ENCODE measurements at places on chromosomes 5 and 9.

DNA sequence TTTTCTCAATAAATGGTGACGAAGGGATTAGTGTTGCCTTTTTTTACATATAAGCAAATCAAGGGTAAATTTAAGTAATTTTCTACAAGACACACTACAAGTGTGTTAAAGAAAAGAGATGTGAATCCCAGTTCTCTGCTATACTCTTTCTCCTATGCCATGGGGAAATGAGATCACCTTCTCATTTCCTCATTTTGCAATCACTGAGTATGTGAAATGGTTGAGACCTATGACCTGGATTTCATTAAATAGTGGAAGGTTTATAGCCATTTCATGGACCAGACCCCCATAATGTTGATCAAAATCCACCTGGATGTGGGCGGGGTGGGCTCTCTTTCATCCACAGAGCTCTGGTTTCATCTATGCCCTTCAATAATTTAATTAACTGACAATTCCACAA is 66.9 kb upstream of the SLIT3 start:
- peak; percentile 64 for DNase-seq

DNA sequence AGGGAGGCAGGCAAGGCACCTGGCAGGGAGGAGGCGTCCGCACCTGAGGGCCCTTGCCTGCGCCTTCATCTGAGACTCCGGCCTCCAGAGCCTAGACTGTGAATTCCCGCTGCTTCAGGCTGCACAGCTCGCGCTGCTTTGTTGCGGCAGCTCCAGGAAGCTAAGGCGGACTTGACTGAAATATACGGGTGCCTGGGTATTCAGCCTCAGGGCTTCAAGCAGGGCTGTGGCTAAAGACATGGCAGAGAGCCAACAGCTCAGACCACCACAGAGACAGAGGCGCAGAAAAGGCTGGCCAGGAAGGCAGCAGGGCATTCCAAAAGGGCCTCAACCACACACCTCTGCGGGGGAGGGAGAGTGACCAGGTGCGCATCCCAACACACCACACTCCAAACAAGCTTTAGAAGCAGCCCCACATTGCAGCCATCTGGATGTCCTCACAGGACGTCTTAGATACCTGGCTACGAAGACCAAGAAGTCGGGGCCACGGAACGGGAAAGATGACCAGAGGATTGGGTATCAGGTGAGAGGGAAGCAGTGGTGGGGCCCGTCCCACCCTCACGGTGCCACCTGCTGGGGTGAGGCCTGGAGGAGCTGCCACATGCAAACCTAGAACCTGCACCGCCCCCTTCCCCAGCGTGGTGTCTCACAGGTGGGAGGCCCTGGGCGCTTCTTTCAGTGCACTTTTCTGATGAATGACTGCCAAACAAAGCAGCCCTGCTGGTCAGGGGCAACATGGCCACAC is 1.7 kb upstream of the DPH7 start:
- DNase-seq = no peak

DNA sequence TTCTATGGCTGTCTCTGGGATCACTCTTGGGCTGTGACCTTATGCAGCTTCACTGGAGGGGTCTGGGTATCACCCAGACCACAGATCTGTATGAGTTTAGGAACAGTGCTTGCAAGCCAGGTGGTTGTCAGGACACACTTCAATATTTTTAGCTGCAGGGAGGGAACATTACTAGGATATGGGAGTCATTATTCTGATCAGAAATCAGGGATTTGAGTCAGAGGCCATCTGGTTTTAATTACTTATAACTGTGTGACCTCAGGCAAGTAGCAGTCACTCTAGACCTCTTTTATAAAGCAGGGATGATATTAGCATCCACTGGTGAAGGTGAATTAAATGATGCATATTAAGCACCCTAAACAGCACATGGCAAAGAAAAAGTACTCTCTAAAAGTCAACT is 60.1 kb upstream of the NMUR2 start:
- DNase-seq = no peak

DNA sequence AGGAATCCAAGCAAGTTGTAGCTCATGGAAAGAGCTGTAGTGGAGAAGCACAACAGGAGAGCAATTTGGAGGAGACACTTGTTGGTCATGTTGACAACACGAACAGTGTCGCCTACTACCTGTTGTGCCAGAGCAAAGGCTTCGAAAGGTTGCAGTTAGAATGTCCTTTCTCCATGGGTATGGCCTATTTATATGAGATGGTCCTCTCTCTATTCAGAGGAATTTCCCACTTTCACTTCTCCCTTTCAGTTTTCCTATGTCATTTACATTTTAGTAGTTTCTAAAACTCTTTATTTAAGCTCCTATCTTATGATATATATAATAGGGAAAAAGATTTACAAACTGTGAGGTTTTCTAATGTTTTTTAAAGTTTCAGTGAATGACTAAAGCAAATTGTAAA is at the start of gene IFNB1:
Gene IFNB1, minus strand, starts transcription at position 162 of the 400 bp plus-strand sequence. Its CDS starts 73 bp downstream, at position 89.
- DNase-seq = no peak

DNA sequence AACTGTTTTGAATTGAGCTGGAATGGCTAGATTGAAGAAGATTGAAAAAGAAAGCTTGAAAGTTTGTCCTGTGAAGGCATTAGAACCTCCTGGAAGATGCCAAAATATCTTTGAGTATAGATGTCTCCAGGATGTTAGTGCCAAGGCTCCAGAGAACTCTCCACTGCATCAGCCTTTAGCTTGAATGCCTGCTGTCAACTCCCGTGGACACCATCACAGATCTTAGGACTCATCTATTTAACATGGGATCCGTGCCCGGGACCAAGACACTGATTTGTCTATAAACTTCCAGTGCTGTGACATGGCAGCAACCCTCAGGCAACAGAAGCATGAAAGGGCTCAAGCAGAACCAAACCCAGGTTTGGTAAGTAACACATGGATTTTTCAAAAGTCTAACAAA is 670.9 kb upstream of the ST8SIA4 start:
- DNase-seq = no peak

GRCh38 chr9:113589890-113590289 is 126.4 kb downstream of the RGS3 start:
- peak; percentile 55 for DNase-seq

GRCh38 chr5:3310541-3311261 is 284.9 kb upstream of the IRX1 start:
- DNase-seq = peak; percentile 55

DNA sequence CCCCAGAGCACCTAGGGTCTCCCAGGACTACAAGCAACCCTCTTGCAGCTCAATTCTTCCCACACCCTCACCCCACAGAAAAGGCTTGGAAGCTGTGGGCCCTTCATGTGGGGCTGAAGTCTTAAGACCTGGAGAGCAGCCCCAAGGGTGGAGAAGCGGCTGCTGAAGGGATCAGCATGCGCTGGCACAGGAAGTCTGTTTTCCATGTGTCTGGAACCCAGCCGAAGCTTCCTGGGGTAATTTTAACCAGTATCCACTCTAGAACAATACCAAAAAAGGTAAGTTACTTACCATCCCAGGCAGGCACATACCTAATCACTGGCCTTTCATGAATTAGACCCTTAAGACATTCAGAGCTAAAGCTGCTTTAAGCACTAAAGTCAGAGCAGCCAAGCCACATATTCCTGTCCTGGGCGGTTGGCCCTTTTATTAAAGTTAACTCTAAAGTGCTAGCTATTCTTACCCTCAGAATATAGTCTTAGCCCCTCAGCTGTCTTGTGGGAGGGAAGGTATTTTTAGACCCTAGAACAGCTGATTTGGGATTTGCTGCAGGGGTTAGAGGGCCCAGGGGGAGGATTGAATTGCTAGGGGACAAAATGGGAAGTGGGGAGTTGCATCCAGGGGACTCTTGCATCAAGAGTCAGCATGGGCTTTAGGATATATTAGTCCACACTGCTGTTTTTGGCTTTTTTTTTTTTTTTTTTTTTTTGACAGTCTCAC is 6.9 kb downstream of the IL17B start:
- DNase-seq = no peak

- no peak for DNase-seq
These were observed 327.7 kb downstream of the PIK3R1 start for GRCh38 chr5:68543212-68543611.

DNA sequence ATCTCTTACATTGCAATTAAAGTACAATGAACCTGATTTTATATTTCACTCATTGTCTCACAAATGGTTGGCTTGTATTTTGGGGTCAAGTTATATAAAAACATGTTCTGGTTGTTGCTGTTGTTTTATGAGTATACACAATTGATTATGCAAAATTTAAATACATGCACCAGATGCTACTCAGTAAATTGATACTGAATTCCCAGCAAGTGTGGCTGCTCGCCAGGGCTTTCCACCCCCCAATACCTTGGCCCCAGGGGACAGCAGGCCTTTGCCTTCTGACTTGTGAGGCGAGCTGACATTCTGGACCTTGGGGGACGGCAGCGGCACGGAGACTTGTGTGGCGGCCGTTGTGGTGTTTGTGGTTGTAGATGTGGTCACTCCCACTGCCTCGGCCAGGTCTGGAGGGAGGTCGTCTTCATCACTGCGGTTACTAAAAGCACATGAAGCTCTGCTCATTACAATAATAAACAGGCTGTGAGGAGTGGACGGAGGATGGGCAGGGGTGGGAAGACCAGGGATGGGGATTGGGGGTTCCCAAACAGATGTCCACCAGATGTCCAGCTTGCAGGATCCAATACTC is 27.0 kb upstream of the FRRS1L start:
- no peak for DNase-seq

GRCh38 chr5:15783734-15784133 is 283.8 kb downstream of the FBXL7 start:
- DNase-seq = no peak

GRCh38 chr5:31702712-31703111 is 63.8 kb downstream of the PDZD2 start:
- no peak for DNase-seq

DNA sequence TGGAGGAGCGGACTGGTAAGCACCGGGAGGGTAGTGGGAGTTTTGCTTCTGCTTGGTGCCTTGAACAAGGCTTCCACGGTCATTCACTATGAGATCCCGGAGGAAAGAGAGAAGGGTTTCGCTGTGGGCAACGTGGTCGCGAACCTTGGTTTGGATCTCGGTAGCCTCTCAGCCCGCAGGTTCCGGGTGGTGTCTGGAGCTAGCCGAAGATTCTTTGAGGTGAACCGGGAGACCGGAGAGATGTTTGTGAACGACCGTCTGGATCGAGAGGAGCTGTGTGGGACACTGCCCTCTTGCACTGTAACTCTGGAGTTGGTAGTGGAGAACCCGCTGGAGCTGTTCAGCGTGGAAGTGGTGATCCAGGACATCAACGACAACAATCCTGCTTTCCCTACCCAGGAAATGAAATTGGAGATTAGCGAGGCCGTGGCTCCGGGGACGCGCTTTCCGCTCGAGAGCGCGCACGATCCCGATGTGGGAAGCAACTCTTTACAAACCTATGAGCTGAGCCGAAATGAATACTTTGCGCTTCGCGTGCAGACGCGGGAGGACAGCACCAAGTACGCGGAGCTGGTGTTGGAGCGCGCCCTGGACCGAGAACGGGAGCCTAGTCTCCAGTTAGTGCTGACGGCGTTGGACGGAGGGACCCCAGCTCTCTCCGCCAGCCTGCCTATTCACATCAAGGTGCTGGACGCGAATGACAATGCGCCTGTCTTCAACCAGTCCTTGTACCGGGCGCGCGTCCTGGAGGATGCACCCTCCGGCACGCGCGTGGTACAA is 556 bp downstream of the PCDHGC3 start:
- DNase-seq = peak; percentile 71

DNA sequence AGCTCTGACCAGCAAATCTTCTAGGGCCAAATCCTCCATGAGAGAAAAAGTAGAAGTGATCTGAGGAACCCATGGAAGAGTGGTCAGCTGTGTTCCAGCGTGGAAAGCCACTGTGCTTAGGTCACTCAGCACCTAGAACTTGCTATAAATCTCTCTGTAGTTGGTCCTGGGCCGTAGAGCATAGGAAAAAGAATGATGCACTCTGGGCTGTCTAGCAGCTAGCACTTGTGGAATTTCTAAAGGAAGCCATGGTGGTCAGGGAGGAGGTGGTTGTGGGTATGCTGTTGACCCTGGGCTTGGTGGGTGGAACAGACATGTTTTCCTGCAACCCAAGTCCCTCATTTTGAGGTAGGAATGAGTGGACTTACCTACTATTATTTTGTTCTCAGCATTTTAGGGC is 48.1 kb downstream of the GGTA1 start:
- DNase-seq = no peak

DNA sequence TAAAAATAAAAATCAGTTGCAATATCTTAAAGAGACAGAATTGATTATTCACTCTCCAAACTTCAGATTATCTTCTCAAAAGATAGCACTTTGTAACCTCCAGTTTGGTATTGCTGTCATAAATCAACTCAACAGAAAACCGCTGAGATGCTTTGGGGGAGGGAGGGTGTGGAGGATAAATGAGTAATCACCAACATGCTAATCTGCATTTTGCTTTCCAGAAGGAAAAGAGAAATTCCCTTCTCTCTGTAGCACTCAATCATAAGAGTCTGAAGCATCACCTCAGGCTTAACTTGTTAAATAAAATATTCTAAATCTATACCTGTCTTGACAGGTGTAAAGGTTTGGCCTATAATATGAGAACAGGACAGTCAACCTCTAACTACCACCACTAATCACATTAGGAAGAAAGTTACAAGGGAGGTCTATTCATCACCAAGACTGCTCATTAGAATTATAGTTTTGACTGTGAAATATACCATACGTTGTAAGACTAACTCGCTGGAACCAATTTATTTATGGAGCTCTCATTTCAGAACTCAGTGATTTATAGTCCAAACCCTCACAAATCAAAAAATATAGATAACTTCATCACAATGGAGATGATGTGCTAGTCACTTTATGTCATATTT is 89.0 kb downstream of the PIK3R1 start:
- peak; percentile 46 for DNase-seq

GRCh38 chr9:119251936-119252335 is 117.3 kb downstream of the BRINP1 start:
- no peak for DNase-seq

DNA sequence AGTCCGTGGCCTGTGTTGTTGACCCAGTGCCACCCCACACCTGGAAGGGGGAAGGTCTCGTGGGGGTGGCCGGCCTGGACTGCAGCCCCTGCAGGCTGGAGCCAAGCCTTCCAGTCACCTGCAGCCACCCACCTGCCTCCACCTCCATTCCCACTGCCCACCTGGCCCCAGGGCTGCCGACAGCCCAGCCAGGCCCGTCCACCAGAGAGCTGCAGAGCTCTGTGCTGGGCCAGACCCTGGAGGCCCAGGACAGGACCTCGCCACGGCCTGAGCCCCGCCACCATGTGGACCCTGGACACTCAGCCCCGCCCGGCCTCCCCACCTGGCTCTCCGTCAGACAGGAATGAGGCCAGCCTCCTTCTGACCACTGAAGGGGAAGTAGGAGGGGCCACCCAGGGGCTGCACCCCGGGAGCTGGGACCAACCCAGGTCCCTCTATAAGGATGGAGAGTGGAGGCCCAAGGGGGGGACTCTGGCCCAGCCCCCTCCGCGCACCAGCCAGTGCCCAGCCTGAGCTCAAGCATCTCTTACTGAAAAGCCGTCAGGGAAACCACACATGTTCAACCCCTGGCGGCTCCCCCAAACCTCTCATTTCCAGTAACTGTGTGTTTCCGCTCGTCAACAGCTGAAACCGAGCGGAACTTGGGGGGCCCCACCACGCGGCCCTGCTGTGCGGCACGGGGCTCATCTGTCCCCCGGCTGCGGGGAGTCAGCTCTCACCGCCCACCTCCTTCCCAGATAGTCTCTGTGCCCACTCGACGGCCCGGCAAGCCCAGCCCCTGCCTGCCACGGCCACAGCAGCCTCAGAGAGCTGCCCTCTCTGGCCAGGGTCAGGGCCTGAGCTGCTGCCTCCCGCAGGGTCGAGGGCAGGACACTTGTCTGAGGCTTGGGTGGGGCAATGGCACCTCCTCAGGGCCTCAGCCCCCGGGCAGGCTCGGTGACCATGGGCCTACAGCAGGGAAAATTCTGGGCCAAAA is 12.8 kb downstream of the NOTCH1 start:
- DNase-seq = no peak

- no peak for DNase-seq
These were observed 249.6 kb downstream of the PIK3R1 start for GRCh38 chr5:68465133-68465532.

GRCh38 chr9:130292106-130292505 is 26.5 kb downstream of the HMCN2 start:
- DNase-seq = no peak

Measured in epithelial cell of esophagus (primary cell).